ENCODE measurements at places on chromosomes 1 and 21.

GRCh38 chr1:41607808-41608207 lies 123.3 kb upstream of the EDN2 start:
- no peak for DNase-seq

- DNase-seq: no peak
These were observed 21.5 kb downstream of the SLAMF1 start for GRCh38 chr1:160625321-160625720.

GRCh38 chr1:47797575-47797974 lies 199.6 kb downstream of the TRABD2B start:
- no peak for DNase-seq

DNA sequence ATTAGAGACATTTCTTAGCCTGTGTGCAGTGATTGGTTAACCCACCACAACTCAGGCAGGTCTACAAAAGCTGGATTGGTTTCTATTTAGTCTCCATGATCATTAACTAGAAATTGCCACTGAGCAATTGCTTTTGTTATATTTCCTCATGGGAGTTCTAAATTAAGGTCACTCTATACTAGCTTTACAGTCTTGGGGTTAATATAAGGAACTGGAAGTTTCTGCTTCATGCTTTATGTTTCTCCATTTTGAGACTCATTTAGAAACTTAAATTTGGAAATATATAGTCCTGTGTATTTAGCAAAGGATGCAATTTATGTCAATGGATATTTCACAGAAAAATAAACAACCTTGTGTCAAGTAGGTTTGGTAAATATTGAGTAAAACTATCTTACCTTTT lies 137.5 kb downstream of the HLX start:
- no peak for DNase-seq

- no peak for DNase-seq
These were observed 44.9 kb downstream of the BCAR3 start for GRCh38 chr1:93636712-93637111.

DNA sequence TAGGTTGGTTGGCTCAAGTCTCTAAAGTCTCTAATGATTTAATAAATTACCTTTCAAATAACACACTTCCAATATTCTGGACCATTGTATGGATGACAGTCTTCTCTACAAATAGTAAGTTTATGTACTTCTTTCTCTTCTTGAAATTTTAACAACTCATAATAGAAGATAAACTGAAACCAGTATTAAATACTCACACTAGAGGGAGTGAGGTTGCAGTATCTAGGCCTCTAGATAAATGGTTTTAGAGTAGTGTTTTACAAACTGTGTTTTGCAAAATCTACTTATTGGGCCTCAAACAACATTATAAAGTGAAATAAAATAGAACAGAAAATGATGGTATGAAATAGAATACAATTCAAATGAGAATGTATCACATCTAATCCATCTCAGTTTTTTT lies 479.9 kb upstream of the BRINP3 start:
- no peak for DNase-seq

DNA sequence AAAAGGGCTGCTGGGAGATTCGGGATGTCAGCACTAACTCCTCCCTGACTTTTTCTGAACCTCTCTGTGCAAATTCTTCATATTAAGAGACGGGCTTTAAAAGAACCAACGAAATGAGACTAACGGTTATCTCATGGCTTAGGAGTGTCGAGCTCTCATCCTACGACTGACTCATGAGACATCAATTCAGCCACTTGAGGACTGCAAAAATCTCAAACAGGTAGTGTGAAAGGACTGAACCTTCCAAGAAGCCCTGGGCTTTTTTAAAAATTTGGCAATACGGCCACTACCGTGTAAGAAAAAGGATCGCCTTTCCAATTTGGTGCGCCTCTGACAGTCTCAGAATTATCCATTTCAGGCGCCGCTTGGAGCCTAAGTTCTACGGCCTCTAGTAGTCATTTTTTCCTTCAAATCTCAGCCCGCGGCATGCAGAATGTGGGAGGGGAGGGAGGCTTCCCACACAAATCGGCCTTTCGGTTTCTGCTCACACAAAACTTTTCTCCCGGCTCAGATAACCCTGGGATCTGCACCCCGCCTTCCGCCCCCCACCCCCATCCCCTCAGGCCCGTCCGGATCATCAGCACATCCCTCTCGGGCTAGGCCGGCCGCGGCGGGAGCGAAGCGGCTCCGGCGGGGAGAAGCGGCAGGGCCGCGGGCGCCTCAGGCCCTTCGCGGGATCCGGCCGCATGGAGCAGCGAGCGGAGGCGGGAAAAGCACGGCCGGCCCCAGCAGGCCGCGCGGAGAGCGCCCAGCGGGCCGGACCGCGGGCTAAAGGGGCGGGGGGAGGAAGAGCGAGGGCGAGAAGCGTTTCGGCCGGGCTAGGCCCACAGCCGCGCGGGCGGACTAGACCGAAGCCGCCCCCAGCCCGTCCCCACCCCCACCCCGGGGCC lies 618 bp downstream of the HNRNPR start:
- DNase-seq: no peak

DNA sequence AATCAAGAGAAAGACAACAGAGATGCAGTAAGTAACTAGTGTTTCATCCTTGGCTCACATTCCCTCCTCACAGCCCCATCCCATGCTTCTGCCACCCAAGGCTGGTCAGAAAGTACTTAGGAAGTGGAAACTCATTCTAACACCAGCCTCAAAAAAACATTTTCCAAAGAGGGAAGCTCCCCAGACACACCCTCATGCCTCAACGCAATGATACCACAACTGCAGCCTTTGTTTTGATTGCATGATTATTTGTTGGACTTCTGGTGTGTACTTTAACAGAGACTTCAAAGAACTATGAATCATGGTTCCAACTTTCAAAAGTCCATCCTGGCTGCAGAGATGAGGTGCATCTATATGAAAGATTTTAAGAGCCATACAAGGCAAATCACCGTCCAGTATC lies 45.2 kb upstream of the KCNA3 start:
- no peak for DNase-seq

- no peak for DNase-seq
These were observed 10.9 kb upstream of the IL20 start for GRCh38 chr1:206854401-206855129.

- DNase-seq: no peak
These were observed 66.7 kb upstream of the GJB5 start for GRCh38 chr1:34688006-34688741.

DNA sequence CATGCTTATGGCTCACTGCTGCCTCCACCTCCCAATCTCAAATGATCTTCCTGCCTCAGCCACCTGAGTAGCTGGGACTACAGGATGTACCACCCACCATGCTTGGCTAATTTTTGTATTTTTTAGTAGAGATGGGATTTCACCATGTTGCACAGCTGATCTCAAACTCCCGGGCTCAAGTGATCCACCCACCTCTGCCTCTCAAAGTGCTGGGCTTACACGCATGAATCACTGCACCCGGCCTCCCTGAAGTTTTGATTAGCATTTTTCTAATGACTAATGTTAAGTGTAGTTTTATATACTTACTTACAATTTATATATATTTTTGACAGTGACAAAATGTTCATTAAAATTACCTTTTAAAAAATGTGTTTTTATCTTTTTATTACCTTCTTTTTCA lies 41.1 kb downstream of the ZNF678 start:
- DNase-seq: no peak

DNA sequence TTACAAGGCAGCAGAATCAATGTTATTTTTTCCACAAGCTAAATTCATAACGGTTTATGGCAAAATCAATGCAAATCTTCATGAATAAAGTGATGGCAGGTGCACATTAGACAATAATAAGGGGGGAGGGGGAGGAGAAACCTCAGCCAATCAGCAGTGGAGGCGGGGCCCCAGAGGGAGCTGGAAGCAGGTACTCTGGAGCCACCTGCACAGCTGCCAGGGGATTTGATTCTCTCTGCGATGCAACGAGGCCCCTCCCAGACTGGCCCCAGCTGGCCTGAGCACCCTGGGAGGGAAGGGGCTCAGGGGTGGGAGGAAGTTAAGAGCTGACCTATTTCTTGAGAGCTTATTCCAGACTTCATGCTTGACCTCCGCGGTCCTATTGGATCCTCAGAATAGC lies 127.8 kb upstream of the IGSF21 start:
- DNase-seq: no peak

DNA sequence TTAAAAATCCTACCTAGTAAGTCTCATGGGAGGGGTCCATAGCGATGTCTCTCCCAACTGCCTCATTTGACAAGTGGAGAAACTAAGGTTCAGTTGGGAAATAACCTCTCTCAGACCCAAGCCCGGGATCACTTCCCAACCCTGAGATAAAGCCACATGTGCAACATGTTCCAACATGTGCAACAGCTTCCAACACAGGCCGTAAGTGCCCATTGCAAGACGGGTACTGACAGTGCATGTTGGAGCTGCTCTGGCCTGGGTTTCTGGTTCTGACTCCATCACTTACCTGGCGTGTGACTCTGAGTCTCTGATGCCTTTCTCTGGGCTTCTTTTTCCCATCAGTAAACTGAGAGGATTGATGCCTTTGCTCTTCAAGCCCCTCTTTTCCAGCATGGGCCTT lies 38.0 kb upstream of the FOXO6 start:
- DNase-seq: no peak

DNA sequence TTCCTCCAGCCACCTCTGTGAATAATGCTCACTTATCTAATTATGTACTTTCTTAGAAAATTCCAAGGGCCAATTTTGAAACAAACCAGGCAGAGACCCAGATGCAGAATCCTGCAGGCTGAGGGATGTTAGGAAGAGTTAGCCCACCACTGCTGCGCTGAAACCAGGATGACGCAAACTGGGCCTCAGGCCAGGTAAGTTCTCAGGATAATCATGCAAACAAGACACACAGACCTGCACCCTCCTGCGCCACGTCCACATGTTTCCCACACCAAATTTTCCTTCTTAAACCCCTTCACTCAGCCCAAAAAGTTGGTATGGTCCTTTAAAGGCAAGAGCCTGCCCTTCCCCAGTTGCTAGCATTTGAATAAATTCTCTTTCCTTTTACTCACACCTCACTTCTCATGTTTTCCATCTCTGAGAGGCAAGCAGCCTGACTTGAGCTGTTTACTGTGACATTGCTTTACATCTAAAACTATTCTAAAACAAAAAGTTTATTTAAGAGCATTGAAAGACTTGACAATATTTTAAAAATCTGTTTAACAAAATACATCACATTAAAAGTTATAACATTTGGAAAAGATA lies 887.1 kb downstream of the LRRIQ3 start:
- DNase-seq: no peak

- DNase-seq: no peak
These were observed 54.6 kb upstream of the POU2F1 start for GRCh38 chr1:167165948-167166689.

DNA sequence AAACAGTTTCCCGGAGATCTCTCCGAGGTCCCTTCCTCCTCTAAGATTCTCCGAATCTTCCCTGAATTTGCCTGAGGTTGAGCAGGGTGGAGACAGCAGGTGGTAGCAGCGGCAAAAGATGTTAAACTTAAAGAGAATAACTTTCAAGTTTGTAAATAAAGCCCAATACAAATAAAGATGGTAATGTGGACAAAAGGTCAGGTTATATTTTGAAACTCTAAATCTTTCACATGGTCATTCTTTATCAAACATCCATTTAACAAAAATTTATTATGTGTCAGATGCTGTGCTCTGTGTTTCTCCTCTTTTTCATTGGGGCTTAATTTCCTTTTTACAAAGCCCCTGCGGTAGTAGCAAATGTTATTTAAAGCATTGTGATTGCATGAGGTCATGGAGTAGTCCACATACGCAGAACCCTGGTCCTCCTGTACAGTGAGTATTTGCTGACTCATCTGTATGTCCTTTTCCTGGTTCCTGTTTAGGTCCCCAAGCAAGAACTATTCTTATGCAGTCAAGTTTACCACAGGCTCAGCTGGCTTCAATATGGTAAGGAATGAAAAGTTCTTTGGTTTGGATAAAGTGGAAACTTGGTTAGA lies 119.2 kb downstream of the ITSN1 start:
- no peak for DNase-seq

- DNase-seq: no peak
These were observed 130.8 kb downstream of the BRINP2 start for GRCh38 chr1:177301425-177302124.

DNA sequence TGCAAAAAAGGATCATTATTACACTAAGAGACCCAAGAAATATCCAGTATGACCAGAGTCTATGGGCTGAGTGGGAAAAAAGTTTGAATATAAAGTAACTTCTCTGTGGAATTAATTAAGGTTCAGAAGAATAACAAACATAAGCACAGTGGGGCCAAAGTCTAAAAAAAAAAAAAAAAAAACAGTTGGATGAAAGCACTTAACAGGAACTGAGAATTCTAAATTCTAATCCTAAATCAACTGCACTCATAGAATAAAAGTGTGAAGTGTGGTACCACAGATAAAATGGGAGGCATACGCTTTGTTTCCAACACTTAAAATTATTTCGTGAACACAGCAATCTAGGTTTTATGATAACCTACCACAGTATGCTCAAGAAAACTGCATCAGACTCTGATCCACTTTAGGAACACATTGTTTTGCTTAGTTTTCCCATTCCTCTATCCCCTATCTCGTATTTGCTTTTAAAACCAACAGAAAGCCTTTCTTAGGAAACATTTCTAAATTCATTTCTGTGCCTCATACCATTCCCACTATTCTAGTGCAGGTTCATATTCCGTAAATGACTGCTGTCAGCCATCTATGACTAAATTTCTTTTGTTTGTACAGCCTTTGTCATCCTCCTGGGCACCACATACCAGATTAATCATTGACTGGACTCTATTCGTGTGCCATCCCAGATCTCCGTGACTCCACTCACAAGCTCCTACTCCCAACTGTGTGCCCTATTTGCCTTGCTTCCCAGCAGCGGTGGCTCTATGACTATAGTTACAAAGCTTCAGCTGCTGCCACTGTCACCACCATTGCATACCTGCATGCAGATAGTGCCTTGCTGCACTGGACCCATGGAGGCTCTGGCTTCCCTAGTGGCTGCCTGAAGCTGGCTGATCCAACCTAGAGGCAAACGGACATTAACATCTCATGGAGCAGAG lies 24.9 kb downstream of the CHML start:
- no peak for DNase-seq

DNA sequence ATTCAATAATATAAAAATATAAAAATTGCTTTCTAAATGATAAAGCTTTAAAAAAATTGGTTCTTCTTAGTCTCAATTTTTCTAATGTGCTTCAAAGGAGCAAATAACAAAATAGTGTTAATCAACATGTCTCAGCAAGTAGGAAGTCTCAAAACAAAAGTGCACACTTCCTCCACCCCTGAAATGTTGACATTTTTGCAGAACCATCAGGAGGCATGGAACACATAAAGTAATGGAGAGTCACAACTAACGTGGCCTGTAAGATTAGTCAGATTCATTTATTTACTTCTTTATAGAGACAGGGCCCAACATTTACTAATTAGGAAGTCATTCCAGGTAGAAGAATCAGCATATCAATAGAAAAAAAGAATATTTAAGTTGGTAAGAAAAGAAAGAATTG lies 34.9 kb upstream of the FMO2 start:
- no peak for DNase-seq

GRCh38 chr1:92784021-92784638 lies 778 bp downstream of the EVI5 start:
- no peak for DNase-seq

DNA sequence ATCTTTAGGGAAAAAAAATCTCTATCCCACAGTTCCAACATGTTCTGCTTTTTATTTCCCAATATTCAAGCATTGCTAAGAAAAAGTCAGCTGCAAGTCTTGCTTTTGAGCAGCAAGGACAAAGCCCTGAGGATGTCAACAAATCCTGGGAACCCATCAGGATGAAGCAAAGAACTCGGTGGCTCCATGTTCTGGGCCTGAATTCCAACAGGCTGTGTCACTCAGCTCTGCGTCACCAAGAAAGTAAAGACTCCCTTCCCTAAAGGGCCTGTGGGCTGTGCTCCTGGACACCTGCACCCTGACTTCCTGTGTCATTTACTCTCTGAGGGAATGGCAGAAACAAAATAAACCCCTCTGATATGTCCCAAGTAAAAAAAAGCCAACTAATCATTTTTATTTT lies 95.5 kb downstream of the TIAM1 start:
- no peak for DNase-seq
